ENCODE measurements at places on chromosomes 5 and 9.
A peak's percentile ranks its signal among the peaks of the same experiment; 100 is the strongest.

- DNase-seq, result peak; percentile 23
Measured at GRCh38 chr9:137314561-137315560, 12.8 kb upstream of the NRARP start.

- DNase-seq, result peak; percentile 26
Measured at GRCh38 chr5:76401801-76402250, 1.3 kb upstream of the IQGAP2 start.

- DNase-seq, result no peak
Measured at GRCh38 chr5:132459031-132459982, 31.3 kb downstream of the IRF1 start.

GRCh38 chr5:64462391-64462790 is 43.4 kb upstream of the RGS7BP start:
- no peak for DNase-seq

DNA sequence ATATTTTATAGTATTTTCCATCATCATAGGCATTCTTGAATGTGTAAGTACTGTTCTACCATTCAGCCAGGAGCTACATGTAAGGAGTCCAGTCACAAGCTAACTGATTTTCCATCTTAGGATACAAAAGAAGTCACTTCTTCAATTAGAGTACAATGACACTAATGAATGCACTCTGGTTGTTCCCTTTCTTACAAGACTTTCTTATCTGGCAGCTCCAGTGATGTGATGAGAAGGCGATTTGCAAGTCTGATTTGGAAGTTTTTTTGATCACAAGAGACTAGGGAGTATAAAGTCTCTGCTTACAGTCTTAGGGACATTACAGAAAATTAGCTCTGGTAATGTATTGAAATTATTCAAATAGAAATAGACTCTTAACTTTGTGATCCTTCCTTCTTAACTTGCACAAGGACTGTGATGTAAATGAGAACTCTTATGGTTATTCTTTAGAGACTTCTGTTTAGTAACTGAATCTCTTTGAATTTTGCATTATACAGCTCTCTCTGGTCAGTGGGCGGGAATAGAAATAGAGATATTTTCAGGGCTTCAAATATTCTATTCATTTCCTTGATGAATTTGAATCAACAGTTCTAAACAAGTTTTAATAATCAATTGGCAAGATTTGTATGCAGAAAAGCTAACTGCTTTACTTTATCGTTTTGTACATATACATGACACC is 130.4 kb upstream of the CDH6 start:
- no peak for DNase-seq

Measured in GM19239 (cell line).